ENCODE measurements at places on chromosomes 1 and 21. TPM values are rescaled to one million over a fixed set of nuclear protein-coding genes. Genes with fewer than 3 reads are reported as not detected.
A peak's percentile ranks its signal among the peaks of the same experiment; 100 is the strongest.

DNA sequence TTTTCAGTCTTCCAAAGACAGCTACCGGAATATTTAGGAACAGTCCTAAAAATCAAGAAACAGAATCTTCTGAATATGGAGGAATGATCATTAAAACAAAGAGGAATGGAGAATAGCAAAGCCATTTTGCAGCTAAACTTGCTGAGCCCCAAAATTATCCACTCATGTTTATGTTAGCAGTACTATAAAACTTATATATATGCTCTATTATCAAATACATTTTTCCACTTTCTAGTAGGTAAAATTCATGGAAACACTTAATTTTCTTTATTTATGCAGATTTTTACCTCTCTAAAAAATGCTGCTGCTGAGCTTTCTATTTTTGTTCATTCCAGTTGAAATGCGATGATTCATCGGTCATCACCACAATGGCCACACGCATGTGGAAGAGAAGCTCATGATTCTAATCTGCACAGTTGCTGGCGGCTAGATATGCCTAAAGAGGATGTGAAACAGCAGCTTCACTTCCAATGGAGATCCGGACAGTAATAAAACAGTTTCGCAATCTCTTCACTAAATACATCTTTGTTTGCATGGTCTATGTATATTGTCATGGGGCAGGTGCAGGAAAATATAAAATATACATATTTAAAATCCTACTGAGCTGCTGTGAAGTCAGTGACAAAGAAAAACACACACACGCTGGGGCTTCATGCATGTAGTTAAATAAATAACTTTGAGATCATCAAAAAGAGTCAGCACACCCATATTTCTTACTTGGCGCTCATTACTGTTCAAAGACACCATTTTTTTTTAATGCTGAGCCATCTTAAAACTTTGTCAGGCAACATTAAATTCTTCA is 292.2 kb downstream of the SMYD3 start:
- DNase-seq, result no peak

DNA sequence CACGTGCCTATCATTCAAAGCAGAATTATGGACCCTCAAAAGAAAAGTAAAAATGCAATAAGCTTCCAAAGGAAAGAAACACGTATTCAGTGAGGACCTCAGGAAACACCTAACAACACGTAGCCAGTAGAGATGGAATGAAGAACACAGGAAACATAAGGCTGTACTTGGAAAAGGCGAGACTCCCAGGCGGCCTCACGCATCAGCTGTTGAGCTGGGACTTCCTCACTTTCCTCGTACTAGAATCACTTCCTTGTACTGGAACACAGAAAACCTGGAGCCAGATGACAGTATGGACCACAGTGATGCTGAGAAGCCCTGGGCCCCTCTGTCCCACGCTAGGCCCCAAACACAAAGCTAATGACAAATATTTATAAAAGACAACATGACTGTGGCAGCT is 94.4 kb upstream of the BACE2 start:
- no peak for DNase-seq

DNA sequence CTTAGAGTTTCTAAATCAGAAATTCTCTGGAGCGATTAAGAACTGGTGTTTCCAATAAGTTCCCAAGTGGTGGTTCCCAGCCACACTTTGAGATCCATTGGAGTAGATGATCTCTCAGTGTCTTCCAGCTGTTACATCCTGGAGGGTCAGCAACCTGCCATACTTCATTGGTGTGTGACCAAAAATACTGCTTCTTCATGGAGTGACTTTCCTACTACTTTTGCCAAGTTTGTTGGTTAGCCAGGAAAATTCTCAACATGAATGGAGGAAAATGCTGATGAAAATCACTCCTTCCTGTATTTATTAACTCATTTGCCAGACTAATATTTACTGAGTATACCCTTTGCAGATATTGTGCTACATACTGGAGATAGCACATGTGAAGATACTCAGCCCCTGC is 186.1 kb downstream of the FGGY start:
- no peak for DNase-seq

- DNase-seq, result no peak
Measured at GRCh38 chr1:58904299-58905125, 120.7 kb upstream of the JUN start.

GRCh38 chr1:247077213-247077612 is 1.4 kb downstream of the ZNF670 start:
- DNase-seq, result no peak

DNA sequence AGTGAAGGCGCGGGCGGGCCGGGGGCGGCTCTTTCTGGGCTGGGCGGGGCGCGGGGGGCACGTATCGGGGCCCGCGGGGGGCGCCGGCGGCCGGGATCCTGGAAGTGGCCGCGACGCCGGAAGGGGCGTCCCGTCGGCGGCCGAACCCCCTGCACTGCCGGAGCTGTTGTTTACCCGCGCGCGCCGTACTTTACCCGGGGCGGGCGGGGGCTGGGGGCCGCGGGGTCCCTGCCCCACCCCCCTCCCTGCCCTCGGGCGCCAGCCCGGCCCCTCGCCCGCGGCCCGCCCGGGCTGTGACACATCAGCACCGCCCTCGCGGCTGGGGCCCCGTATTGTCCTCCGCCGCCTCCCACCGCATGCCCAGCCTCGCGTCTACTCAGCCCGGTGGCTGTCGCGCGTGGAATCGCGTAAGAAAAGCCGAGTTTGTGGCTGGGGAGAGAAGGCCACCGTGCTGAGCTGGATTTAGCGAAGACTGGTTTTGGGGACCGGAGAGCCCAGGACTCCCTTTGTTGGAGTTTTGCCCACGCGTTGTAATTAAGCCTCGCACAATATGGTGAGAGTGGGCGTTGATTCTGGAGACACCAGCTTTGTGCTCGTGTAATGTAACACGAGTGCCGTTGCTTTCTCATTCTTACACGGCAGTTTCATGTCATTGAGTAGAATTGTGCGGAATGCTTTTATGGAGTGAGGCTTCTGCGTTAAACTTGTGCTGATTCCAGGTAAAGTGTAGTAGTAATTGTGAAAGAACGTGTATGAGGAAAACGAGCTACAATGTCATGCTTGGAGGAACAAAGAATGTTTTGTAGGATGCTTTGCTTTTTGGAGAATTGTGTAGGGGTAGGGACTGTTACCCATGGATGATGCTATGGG is 559 bp downstream of the BACH1 start:
- peak; percentile 35 for DNase-seq

- DNase-seq, result no peak
Measured at GRCh38 chr1:185215911-185216310, 58.9 kb downstream of the SWT1 start.

DNA sequence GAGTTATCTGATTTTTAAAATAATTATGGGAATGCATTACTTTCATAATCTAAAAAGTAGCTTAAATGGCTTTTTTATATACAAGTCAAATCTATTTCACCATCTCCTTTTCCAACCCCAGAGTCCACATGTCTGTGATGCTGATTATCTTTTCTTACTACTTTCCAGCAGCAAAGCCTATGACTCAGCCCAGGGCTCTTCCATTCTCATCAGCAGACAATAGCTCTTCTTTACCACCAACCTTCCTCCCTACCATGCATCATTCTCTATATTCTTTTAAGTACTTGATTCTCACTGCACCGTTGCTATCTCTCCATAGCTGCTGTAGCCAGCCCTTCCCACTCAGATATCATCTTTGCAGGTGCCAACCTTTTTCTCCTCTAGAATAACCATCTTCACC is 61.3 kb downstream of the OVGP1 start:
- no peak for DNase-seq

DNA sequence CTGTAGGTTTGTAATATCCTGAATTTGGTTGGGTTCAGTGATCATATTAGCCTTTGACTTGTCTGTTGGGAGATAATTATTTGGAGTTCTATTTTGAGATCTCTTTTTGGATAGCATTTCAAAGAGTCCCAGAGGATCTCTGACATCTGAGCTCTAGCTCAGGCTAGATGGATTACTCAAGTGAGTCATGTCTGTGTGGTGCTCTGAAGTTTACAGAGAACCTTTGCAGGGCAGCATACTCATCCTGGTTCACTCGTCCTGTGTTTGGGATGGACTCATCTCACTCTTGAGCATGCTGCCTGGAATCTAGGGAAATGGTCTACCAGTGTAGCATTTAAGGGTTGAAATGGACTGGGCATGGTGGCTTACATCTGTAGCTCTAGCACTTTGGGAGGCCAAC is 29.4 kb upstream of the BMP8A start:
- no peak for DNase-seq

DNA sequence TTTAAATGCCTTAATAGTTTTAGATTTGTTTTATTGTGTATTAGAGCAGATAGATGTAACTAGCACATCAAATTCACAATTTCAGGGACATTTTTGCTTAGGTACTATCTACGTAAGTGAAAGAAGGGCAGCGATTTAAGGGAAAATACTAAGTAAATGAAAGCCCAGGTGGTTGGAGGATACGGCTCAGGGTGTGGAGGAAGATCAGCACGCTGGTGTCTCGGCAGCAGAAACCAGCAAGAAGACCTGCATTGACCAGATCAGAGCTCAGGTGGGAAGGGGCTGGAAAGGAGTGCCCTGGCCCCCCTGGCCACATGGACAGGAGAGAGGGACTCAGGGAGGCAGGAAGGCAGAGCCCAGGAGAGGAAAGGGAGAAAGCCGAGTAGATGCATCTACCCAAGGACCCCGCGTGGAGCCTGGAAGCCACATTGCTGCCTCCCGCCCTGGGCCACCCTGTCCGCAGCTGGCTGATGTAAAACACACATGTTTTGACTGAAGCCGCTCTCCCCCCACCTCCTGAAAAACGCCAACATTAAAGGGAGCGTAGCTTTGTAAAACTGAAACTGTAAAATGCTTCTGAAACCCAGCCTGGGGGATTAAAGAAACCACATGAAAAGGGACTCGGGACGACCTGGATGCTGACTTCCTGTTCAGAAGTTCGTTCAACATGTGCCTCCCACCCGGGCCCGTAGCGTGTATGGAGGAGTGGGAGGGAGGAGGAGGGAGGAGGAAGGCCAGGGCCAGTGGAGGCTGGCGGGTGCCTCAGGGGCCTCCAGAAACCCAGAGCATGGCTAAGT is 72.6 kb upstream of the TARDBP start:
- DNase-seq, result no peak

- DNase-seq, result no peak
Measured at GRCh38 chr1:75708910-75709309, 15.6 kb upstream of the ACADM start.

DNA sequence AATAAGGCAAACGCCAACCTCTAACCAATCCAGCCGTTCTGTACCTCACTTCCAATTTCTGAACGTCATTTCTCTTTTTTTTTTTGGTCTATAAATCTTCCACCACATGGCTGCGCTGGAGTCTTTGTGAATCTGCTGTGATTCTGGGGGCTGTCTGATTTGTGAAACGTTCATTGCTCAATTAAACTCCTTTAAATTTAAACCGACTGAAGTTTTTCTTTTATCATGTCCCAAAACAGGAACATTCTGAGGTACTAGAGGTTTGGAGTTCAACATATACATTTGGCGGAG is 65.5 kb upstream of the BACH1 start:
- DNase-seq, result no peak

- DNase-seq, result no peak
Measured at GRCh38 chr1:12555411-12556367, 62.3 kb downstream of the DHRS3 start.

DNA sequence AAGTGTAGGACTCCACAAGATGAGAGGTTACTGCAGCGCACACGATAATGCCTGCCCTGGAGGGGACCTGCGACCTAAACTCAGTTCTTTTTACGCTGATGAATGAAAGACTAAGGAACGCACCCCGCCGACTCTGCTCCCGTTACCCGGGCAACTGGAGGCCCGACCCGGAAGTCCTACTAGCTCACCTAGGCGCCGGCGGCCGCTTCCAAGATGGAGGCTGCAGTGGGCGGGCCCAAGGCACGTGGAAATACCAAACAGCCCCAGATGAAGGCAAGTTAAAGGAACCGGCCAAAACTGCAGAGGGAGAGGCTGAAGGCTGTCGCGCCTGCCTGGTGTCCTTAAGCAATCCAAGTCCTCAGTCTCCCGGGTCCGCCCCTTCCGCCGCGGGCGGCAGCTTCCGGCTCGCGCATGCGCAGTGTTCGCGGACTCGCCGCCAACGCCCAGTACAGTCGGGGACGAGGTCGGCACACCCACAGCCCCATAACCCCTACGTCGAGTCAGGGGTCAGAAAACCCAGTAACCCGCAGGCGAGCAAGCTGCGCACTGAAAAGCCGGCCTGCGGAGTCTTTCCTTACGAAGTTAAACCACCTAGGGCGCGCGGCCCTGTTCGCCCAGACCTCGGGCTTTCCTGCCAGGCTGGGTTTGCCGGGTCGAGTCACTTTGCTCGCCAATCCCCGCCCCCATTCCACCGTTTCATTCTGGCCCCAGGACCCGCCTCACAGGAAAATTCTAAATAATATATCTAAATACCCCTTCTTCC is at the start of gene SETD4:
TSS of gene SETD4 (minus strand) at position 368 of the 763 bp plus-strand sequence. CDS start 1,638 bp downstream, outside the sequence.
- peak; percentile 94 for DNase-seq

DNA sequence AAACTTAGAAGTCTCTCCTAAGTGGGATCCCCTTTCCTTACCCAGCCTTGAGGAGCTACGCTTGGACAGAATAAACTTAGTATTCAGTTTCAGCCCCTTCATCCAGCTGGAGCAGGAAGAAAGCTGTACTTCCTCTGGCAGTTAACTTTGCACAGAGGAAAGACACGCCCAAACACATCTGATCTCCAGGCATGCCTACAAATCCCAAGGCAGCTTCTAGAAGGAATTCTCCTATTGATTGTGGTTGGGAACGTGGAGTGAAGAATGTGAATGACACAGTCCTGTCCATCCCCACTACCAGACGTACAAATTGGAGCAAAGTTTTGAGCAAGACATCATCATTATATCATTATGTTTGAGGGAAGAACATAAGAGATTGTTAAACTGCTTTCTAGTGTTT is 6.6 kb upstream of the AK4 start:
- DNase-seq, result no peak

GRCh38 chr1:234515411-234515810 is 36.4 kb upstream of the TARBP1 start:
- no peak for DNase-seq

GRCh38 chr1:29196863-29197589 is 15.3 kb upstream of the SRSF4 start:
- DNase-seq, result no peak

DNA sequence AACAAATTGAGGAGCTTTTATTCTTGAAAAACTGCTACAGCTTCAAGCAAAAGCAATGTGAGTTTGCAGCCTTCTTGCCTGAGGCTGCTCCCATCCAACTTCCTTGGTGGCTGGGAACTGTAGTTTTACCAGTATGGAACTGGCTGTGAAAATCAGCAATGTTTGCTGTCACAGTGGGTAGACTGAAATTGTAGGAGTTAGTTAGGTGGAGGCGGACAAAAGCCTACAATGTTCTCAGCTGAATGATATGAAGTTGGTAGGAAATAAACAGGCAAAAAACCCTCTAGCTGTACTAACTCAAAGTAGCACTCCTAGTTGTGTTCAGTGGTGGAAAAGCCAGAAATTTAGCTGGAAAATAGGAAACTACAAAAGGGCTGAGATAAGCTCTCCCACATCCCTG is 18.5 kb downstream of the HAX1 start:
- no peak for DNase-seq

Gene SAMD13
- 5.1 TPM for total RNA-seq

Gene ATP6V1G3
- not detected for total RNA-seq

Gene GNAT2
- total RNA-seq, result not detected

Gene KCNK2
- 21.9 TPM for total RNA-seq

Gene HRNR
- total RNA-seq, result not detected

Gene AMY1B
- total RNA-seq, result not detected

Gene CR2
- total RNA-seq, result not detected

Gene ITSN1
- 83.7 TPM for total RNA-seq

Gene KCNJ15
- not detected for total RNA-seq

Gene ZNF683
- total RNA-seq, result not detected

Gene TEX38
- total RNA-seq, result not detected

Gene CLIC6
- total RNA-seq, result 0.18 TPM
